Fibroblast of skin of abdomen (primary cell): ENCODE measurements at places on chromosomes 1 and 21.
A peak's percentile ranks its signal among the peaks of the same experiment; 100 is the strongest.

DNA sequence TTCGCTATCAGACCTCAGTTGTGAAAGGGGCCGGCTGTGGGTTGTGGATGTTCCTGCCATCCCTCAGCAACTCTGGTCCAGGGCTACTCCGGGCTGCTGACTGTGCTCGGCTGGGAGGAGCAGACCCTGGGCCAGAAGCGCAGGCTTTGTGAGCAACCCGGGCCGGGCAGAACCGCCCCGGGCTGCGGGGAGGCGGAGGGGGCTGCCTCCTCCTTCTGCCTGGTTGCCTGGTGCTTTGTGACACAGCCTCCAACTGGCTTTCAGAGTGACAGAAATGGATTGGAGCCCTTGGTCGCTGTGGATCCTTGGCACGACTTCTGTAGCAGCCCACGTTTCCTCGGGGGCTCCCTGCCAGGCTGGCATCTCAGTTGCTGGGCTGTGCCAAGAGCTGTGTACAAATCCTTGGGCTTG is 10.0 kb downstream of the DRAXIN start:
- DNase-seq: no peak

DNA sequence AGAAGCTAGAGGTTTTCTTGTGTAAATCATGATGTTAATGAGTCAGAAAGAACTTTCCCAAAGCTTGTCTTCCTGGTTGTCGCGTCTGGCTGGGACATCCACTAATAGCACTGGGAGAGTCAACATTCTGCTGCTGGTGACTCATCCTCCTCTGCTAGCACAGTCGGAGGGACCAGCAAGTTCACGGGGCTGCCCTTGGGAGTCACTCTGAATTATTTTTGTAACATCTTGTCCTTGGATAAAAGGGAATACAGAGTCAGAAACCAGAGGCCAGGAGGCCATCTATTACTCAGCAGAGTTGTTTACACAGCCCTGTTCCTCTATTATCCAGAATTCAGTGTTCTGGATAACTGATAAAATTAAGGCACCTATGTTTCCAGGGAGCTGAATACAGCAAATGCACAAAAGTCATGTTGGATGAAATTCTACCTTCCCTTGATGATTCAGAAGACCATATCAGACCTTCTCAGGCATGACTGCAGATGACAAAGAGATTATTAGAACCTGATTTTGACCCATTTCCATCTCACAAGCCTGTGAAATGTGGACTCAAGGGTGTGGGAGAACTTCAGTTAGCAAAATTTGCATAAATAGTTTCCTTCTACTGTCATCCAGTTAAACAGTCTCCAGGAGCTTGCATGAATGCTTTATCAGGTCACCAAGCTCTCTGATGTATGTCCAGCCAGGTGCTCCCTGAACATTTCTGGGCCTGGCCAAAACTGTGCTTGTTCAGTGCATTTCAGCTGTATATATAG is 68.1 kb downstream of the JAK1 start:
- peak; percentile 88 for DNase-seq

DNA sequence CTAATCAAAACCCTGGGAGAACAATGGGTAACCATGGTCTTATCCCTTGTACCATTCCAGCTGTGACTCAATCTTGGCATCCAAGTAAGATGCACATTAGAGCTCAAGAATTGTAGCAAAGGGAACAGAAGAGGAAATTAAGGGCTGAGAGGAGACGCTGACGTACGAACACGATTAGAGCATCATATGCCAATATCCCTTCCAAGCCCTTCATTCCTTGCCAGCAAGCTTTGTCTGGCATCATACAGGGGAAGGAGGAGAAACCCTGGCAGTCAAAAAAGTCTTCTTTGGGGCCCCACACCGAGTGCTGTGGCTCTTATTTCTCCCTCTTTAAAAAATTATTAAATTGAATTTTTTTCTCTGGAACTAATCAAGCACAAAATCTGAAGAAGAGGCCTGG is 120.9 kb downstream of the ASTN1 start:
- no peak for DNase-seq

- DNase-seq: no peak
Observed at GRCh38 chr1:37697090-37697489, 4.8 kb downstream of the CDCA8 start.

GRCh38 chr1:219463636-219464035 is 149.3 kb downstream of the ZC3H11B start:
- peak; percentile 8 for DNase-seq

DNA sequence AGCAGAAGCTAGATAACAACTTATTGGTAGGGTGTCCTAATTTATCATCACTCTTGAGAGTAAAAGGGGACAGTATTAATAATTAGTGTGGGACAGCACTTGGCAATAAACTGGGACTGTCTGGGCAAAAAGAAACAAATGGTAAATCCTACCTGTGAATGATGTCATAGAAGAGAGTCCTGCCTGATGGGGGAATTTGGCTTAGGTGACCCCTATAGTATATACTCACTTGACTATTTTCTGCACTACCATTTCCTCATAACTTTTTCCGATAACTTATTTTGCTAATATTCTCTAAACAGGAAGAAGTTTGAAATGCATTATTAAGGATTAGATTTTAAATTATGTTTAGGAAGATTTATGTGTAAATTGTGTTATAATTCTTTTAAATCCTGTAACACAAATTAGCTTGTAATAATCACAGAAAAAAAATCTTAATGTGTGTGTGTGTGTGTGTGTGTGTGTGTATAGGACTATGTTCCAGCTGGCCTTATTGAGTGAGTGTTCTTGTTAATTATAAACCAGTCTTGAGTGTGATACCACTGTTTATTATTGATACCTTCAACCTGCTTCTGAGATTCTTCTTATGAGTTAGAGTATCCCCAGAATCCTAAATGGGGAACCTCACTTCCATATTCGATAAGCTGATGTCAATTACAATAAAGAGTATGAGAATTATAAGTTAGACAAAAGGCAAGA is 144.2 kb upstream of the C1orf105 start:
- DNase-seq: no peak

- DNase-seq: peak; percentile 95
Observed at GRCh38 chr21:35084869-35085268, 35.8 kb upstream of the RUNX1 start.

DNA sequence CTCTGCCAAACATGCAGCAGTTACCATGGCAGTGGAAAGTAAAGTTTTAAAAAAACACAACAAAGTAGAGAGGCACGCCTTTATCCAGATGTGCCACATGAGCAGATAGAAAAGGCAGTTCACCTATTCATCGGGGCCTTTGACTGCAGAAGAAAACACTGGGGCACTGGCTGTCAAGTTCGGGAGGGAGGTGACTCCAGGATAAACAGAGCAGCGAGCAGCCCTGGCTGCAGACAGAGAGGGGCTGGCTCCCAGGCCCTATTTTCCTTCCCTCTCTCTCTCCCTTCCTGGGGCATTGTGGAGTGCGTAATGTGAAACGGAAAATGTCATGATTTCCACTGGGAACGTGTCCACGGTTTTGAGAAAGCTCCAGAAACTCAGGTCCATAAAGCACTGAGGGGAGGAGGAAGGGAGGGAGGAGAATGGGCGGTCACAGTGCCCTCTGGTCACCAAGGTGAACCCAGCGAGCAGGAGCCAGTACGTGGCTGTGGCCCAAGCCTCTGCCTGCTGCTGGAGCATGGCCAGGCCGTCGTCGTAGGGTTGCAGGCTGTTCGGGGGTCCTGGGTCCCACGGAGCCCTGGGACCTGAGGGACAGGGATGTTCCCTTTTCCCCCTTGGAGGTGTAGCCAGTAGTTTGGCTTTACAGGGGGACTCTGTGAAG is 114.7 kb upstream of the IRF2BP2 start:
- no peak for DNase-seq

DNA sequence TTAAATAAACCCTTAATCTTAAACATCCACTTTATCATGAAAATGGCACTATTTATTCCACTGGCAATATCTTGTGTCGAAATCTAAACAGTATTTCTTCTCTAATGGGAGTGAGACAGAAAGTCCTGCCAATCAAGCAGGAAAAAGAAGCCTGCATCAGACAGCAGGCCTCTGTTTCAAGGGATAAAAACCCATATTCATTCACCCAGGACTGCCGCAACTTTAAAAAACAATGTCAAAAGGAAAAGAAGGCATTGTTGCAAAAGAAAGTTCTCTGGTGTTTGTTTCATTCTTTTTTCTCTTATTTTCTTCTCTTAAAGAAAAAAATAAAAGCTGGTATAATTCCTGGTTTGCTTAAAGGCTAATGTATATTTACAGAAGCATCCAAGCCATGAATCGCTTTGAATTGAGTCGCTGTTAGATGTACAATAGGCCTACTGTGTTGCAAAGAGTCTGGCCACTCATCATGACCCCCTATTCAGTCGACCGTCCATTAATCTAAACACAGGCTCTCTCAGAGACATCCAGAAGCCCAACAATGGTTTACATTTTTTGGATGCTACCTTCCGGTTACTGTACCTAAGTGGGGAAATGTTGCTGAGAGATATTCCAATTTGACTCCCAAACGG is 48.7 kb upstream of the ZC3H11B start:
- no peak for DNase-seq

- no peak for DNase-seq
Observed at GRCh38 chr1:38153066-38153777, 106.6 kb upstream of the POU3F1 start.

DNA sequence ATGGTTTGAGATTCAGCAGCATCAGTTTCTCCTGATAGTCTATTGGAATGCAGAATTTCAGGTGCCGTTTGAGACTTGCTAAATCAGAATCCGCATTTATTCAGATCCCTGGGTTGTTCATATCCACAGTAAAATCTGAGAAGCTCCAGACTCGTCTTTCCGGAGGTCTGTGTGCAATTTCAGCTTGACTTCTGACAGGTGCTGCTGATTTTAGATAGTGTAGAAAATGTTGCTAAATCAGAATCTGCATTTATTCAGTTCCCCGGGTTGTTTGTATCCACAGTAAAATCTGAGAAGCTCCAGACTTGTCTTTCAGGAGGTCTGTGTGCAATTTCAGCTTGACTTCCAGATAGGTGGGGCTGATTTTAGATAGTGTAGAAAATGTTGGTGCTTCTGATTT is 113.7 kb downstream of the PAPPA2 start:
- no peak for DNase-seq

GRCh38 chr1:44568128-44568900 is 106.0 kb downstream of the TMEM53 start:
- no peak for DNase-seq

DNA sequence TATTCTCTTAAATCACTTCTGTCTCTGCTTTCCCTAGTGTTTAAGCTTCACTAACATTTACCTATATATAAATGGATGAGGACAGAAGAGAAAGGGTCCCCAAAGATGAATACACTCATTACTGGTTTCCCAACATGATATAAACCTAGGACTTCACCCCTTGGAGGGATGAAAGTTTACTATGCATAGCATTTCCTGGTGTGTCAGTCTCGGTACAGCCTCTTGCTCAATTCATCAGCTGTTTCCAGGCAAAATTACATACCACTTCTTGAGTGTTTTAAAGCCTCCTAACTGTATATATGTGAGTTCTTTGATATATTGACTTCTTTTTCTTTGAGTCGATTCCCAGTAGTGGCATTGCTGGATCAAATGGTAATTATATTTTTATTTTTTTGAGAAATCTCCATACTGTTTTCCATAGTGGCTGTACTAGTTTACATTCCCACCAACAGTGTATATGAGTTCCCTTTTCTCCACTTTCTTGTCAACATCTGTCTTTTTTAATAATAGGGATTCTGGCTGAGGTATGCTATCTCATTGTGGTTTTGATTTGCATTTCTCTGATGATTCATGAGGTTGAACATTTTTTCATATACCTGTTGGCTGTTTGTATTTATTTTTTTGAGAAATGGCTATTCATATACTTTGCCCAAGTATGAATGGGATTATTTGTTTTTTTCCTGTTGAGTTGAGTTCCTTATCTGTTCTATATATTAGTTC is 259.3 kb upstream of the CACYBP start:
- DNase-seq: peak; percentile 41

DNA sequence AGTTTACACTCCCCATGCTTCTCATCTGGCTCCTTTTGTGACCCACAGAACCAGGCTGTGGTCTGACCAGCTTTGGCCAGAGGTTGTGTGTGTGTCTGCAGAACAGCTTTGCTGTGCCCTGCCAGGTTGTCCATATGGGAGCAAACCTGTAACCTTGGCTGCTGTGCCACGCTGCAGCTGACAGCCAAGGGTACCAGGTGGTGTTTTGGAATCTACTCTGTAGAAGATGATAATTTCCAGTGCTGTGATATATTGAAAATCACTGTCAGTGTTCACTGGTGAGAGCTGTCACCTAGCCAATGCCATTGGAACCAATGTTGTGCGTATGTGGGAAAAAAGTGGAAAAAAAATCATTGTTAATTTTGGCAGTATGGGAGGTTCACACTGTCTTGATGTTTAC is 18.2 kb downstream of the CENPF start:
- DNase-seq: no peak
